ENCODE measurements at places on chromosomes 6 and 20.

DNA sequence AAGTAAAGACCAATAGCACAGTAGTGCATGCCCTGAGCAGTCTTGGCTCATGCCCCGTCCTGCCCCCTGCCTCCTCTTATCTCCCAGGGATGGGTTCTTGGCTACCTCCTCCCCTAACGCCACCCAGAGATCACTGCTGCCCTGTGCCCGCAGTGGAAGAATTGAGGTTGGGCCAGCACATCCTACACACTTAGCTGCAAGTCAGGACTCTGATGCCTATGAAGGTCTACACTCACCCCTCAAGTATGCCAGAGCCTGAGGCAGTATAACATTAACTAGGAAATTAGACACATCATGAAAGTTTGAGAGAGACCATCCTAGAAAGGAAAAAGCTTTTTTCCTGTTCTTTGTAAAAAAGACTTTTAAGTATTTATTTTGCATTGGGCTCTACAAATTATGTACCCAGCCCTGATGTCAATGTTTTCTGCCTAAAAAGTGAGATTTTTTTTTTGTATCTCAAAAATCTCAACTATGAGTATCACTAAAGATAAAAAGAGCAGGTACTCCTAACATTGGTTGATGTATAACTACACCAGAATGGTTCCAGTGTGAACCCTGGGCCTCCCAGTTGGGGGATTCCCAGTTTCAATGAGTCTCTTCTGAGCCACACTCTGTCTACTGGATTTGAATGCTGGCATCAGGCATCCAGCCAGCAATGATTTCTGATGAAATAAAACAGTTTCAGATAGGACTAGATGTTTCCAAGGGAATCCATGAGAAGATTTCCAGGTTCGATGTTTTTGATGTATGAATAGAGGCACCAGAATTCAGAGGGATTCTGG is 115.4 kb downstream of the ISM1 start:
- DNase-seq, result no peak

GRCh38 chr6:84615113-84615850 is 149.1 kb downstream of the TBX18 start:
- no peak for DNase-seq

DNA sequence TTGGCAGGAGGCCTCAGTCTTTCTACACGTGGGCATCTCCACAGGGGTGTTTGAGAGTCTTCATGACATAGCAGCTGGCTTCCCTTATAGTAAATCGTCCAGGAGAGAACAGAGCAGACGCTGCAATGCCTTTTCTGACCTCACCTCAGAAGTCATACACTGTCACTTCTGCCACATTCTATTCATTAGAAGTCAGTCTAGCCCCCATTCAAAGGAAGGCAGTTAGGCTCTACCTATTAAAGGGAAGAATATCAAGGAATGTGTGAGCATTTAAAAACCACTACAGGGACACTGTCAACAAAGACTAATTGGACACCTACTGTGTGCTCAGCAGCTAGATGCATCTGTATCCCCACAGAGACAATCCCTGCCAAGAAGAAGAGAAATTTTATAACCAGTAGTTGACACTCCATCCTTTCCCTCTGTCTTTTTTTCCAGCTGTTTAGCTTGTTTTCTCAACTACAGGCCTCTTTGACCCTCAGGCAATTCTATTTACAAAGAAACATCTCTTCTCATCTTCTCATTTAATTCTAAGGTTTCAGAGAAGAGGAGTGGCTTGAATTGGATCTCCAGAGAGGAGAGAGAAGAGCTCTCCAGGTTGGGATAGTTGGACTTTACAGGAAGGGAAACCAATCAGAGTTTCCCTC is 18.6 kb downstream of the ARMC12 start:
- DNase-seq, result no peak

DNA sequence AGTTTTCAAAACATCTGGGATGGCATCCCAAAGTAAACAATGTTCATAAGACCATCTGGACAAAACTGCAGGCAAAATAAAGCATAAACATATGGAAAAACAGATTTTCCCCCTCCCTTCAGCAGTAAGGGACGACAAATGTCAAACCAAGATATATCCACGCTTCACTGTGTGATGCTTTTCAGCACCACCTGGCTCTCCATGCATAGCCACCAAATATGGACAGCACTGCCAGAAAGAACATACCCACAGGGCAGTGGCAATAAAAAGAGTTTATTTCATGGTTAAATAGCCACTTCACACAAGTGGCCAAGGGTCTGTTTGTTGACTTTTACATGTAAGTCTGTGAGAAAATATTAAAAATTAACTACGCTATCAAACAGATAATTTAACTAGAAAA is 23.1 kb downstream of the USP45 start:
- no peak for DNase-seq

DNA sequence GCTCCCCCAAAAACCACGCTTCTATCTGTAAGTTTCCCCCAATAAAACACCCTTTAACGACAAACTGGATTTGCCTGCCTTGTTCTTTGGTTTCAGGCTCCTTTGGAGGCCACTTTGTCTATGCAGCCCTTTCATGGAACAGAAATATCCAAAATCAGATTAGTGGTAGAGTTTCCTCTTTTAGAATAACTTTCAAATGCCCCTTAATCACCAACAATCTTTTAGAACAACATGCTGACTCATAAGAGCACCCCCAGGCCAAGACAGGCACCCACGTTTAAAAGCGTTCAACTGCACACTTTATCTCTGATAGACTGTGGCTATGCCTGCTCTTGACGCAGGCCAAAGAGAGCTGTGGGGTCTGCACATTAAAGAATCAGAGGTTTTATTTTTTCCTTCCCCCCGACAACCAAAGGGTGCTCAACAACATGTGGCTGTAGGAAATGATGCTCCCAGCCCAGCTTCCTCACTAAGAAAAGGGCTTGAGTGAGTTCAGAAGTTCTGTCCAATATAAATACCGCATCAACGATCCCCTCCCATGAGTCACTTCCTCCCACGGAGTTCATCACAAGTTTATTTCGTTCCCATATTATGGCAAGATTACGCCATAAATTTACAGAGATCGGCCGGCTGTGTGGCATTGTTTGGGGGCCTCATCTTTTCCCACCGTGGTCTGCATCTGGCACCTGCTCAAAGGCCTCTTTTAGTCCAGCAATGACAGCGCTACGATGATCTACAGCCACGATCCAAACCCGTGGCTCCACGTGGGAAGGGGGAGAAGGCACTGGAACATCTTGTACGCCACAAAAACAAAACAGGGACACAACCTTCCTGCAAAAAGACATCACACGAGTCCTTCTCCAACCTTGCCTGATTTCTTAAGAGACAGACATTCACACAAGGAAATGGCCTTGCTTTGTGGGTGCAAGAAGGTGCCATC is 88.8 kb upstream of the NFATC2 start:
- peak; percentile 99 for DNase-seq

GRCh38 chr6:13101985-13102384 is 226.4 kb downstream of the TBC1D7 start:
- no peak for DNase-seq

DNA sequence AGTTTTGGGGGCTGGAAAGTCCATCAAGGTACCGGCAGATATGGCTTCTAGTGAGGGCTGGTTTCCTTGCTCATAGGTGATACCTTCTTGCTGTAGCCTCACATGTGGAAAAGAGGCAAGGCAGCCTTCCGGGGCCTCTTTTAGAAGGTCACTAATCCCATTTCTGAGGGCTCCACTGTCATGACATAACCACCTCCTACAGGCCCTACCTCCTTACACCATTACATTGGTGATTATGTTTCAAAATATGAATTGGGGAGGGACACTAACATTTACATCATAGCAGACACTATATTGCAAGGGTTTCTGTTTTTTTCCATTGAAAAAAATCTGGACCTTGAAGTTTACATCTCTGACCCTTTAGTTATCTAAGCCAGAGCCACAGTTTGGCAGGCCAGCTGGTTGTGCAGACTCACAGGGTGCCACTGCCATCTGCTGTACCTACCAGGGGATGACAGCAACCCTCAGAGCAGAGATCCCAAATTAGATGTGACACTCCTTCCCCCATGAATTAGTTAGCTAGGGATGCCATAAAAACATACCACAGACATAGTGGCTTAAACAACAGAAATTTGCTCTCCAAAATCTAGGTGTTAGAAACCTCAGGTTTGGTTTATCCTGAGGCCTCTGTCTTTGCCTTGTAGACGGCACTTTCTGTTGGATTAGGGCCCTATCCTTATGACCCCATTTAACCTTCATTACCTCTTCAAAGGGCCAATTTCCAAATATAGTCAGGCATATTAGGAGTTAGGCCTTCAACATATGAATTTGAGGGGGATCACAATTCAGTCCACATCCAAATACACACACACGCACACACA is 166.4 kb upstream of the RNF217 start:
- peak; percentile 13 for DNase-seq

DNA sequence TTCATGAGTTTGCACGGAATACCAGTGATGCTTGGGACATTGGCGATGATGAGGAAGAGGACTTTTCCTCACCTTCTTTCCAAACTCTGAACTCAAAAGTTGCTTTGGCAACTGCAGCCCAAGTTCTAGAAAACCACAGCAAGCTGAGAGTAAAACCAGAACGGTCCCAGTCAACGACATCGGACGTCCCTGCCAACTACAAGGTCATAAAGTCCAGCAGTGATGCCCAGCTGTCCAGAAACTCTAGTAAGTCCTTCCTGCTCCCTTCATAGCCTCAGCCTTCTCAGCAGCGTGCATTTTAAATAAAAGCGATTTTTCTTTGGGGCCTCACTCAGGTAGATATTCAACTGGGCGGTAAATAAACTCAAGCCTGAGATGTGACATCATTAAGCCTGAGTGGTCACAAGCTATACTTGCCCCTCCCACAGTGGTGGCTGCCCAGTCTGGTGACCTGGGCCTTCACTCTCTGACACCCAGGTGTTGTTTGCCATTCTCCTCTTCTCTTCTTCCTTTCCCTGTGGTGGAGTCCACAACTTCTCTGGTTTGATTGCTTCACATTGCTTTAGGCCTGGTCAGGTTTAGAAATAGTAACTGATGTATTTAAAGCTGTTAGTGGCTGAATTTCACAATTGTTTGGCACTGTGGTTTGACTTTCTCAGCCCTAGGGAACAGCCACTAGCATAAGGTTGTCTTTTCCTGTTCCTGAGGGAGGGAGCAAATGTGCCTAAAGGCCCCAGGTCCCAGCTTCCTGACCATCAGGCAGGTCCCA is 21.6 kb upstream of the TMEM217 start:
- no peak for DNase-seq
